ENCODE measurements at places on chromosomes 4 and X. TPM values are rescaled to one million over a fixed set of nuclear protein-coding genes. Genes with fewer than 3 reads are reported as not detected.

DNA sequence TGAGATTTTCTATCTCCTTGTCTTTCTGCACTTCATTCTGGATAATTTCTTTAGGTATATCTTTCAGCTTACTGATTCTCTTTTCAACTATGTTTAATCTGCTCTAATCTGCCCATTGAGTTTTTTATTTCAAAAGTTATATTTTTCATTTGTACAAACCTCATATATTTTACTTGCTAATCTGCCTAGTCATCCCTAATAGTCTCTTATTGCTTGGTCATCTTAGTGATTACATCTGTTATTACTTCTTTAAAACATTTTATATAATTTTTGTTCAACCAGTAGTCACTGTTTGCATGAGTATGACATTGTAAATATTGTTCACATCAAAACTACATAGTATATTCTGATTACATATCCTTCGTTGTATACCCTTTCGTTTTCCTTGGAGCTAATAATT, 32.4 kb downstream of the KANTR start:
- no peak for DNase-seq

- peak; percentile 52 for DNase-seq
Observed at GRCh38 chrX:74349387-74349786, 45.4 kb downstream of the ZCCHC13 start.

GRCh38 chr4:38449506-38450174, 214.4 kb upstream of the KLF3 start:
- DNase-seq: no peak

Gene PDZD4
- total RNA-seq: 8.2 TPM

DNA sequence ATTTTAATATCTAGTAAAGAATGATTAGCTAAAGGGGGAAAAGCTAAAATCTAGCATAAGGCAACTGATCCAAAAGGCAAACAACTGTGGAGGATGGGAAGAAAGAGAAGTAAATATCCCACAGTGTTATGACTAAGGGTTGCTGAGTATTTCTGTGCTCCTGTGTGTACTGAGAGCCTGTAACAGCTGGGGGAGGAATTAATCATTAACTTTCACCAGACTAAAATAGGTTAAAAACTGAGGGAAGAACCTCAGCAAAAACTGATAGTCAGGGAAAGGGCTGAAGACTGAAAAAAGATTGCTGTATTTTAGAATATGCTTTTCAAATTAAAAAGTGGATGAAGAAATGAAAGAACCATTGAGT, 365.9 kb downstream of the CXXC4 start:
- DNase-seq: no peak

- no peak for DNase-seq
Observed at GRCh38 chr4:56999751-57000150, 21.1 kb downstream of the POLR2B start.
